WERI-Rb-1 (cell line): ENCODE measurements at places on chromosomes 4 and X.

- DNase-seq = no peak
Measured at GRCh38 chr4:143420227-143420626, 83.6 kb downstream of the GAB1 start.

- DNase-seq = no peak
Measured at GRCh38 chr4:48194971-48195370, 60.9 kb upstream of the TXK start.

DNA sequence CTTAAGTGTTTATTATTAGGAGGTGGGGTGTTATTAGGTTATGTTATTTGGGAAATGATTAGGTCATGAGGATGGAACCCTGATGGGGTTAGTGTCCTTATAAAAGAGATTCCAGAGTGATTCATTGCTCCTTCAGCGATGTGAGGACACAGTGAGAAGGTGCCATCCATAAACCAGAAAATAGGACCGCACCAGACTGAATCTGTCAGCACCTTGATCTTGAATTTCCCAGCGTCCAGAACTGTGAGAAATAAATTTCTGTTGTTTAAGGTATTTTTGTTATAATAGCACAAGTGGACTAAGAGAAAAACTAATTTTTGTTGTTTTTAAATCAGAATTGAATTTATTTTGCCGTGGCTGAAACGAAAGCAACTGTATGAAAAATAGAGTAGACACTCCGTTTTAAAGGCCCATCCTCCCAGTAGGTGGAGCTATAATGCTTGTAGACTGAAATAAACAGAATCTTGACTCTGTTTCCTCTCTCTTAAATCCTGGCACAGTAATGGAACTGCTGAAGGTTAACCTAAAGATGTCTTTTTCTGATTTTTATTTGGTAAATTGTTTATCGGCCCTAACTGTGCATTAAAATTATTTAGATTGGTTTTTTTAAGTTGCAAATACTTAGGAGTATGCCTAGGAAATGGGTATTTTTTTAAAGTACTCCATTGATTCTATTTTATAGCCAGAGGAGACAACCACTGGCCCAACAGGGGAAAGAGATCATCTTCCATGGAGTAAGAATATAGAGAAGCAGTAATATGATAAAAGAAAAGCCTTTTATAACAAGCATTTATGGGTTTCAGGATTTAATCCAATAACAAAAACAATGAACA, 133.2 kb upstream of the ADAMTS3 start:
- DNase-seq = peak; percentile 40

DNA sequence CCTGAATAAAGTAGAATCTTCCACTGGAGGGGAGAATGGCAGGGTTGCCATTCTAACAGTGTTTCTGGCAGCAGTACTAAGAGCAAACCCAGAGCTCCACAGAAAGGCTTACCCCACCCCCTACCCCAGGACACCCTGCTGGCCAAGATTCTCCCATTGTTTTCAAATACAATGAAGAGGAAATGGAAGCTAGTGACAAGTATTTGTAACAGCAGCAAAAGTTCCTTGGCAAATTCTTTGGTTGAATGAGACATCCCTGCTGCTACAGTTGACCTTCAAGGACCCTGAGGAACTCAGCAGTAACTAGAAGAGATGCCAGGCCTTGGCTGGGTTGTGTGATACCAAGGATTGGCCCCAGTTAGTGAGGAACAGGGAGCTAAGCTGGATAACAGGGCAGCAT, 124.2 kb upstream of the DGKK start:
- DNase-seq = no peak
